ELR (cell line): ENCODE measurements at places on chromosomes 3 and 15.
A peak's percentile ranks its signal among the peaks of the same experiment; 100 is the strongest.

DNA sequence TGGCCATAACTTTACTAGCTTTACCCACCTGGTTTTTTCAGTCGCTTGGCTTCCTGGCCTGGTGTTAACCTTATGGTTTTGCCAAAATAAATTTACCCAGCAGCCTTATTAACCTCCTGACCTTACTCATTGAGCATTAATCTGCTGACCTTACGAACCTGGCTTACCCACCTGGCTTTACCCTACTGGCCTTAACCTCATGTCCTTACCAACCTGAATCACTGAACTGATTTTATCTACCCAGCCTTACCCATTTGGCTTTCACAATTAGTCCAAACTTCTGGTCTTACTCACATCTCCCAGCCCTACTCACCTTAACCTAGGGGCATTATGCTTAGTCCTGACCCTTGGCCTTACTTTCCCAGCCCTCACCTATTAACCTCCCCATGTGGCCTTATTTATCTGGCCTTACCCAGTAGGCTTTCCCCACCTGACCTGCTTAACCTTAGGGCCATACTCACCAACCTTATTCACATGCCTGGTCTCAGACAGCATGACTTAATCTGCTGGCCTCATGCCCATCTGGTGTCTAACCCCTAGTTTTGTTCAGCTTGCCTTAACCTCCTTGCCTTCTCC, 93.4 kb downstream of the IL12A start:
- DNase-seq = no peak

DNA sequence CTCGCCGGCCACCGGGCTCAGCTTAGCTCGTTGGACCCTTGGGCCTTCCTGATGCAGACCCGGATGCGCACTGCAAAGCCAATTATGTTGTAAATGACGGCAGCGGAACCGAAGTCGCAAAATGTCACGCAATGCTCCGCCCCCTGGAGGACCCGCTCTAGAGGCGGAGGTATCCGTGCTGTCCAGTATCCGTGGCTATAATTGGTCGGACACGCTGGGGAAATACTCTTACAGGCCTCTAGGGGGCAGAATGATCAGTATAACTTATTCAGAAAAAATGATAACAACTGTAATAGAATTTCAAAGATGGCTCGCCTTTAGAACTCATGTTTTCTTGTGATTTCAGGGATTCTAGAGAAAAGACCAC, at the start of gene PRR23B:
PRR23B (minus strand) TSS at position 59 of the 367 bp plus-strand sequence. CDS start 265 bp downstream, outside the sequence.
- peak; percentile 12 for DNase-seq

DNA sequence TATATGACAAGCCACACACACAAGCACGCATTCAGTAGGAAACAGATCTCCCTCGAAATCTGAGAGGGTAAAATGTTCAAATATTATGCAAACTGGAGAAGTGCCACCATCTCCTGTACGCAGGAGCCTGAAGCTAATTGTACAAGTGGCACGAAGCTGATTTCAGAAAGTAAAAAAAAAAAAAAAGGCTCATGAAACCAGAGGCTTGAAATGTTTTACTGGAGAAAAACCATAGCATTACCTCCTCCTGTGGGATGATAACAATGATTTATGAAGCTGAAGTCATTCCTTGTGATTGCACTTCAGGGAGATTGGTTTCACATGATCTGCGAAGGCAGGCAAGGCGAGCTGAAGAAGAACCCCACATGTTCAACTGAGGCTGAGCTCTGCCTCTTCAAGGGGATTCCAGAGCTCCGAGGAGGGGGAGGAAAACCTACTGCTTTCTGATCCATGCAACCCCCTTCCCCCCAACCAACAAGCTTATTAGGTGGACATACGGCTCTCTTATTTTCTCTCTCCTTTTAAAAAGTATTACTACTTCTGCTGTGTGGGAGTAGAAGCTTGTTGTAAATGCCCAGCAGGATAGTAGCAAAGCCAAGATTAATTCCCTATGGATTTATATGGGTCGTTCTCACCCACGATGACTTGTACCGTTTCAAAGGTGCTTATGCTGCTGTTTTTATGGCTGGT, 101.1 kb downstream of the GREM1 start:
- no peak for DNase-seq

- DNase-seq = peak; percentile 17
These were observed 105.0 kb downstream of the FOXP1 start for GRCh38 chr3:71478568-71478967.

GRCh38 chr3:169389211-169389924, 274.1 kb downstream of the MECOM start:
- no peak for DNase-seq

- no peak for DNase-seq
These were observed 14.9 kb upstream of the PSTPIP1 start for GRCh38 chr15:76979996-76980520.

DNA sequence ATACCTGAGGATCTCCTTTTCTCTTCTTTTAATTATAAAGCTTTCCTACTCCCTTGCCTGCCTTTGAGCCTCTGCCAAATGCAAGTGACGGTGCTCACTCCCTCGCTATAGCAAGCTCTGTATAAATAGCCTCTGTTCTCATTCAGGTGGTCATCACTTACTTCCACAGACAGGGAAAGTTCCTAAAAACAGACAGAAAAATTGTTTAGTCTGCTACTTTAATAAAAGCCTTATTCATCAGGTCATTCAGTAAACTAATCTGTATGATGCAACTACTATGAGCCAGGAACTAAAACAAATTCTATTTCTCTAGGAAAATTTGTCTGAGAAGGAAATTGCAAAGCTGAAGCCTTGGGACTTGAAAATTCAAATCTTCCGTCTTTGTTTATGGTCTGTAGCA, 10.2 kb upstream of the DLG1 start:
- peak; percentile 70 for DNase-seq

- no peak for DNase-seq
These were observed 30.5 kb downstream of the HERC1 start for GRCh38 chr15:63803106-63803886.

DNA sequence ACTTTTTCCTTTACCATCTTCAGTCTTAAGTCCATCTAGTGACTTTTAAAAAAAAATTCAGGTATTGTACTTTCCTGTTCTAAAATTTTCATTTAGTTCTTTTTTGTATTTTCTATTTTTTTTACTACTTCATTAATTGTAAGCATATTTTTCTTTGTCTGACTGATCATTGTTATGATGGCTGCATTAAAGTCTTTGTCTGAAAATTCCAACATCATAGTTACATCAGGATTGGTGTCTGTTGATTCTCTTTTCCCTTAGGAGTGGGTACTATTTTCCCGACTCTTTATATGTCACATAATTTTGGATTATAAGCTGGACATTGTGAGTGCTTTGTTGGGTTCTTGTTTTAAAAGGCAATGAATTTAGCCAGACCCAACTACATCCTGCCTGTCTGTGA, 34.9 kb upstream of the POLR2M start:
- peak; percentile 9 for DNase-seq

- DNase-seq = no peak
These were observed 107.2 kb downstream of the SNRPN start for GRCh38 chr15:25061808-25062550.

DNA sequence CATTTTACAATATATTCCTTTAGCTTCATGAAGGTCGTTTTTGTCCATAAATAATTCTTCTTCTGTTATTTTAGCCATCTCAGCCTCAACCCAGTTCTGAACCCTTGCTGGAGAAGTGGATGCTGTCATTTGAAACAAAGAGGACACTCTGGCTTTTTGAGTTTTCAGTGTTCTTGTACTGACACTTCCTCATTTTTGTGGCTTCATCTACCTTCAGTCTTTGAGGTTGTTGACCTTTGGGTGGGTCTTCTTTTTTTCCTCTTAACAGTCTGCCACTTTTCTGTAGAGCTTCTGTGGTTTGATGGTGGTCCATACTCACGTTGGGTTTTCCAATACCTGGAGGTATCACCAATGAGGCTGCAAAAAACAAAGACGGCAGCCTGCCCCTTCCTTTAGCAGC, 650.9 kb downstream of the PDCD6IP start:
- no peak for DNase-seq

- DNase-seq = no peak
These were observed 22.4 kb upstream of the CILP start for GRCh38 chr15:65233696-65234095.
